ENCODE measurements at places on chromosomes 2 and 18.

DNA sequence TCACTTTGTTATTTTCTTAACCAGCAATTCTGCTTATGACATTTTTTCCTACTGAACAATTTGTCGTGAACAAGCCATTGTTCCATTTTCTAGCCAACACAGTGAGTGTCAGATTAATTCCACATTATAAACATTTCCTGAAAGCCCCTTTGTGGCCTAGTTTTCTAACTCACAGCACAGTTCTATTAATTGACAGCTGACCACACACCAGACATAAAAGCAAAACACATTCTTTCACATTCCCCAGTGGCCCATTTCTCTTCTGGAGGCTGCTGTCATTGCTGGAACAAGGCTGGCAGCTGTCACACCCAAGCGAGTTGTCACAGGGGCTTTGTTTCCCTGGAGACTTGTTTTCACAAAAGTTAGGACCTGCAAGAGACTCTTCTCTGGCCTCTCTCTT, 50.7 kb downstream of the RNF152 start:
- DNase-seq = no peak

GRCh38 chr2:112163541-112163981, 25.4 kb downstream of the FBLN7 start:
- no peak for DNase-seq

- DNase-seq = no peak
These were observed 77.1 kb upstream of the B3GNT7 start for GRCh38 chr2:231318436-231318835.

GRCh38 chr2:45497355-45497754, 113.7 kb downstream of the SRBD1 start:
- no peak for DNase-seq

DNA sequence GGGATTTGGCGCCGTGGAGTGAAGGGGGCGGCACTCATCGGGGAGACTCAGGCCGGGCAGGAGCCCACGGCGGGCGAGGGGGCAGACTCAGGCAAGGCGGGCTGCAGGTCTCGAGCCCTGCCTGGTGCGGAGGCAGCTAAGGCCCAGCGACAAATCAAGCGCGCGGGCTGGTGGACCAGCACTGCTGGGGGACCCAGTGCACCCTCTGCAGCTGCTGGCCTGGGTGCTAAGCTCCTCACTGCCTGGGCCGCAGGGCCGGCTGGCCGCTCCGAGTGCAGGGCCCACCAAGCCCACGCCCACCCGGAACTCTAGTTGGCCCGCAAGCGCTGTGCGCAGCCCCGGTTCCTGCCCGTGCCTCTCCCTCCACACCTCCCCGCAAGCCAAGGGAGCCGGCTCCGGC, 26.2 kb upstream of the SPP2 start:
- no peak for DNase-seq

DNA sequence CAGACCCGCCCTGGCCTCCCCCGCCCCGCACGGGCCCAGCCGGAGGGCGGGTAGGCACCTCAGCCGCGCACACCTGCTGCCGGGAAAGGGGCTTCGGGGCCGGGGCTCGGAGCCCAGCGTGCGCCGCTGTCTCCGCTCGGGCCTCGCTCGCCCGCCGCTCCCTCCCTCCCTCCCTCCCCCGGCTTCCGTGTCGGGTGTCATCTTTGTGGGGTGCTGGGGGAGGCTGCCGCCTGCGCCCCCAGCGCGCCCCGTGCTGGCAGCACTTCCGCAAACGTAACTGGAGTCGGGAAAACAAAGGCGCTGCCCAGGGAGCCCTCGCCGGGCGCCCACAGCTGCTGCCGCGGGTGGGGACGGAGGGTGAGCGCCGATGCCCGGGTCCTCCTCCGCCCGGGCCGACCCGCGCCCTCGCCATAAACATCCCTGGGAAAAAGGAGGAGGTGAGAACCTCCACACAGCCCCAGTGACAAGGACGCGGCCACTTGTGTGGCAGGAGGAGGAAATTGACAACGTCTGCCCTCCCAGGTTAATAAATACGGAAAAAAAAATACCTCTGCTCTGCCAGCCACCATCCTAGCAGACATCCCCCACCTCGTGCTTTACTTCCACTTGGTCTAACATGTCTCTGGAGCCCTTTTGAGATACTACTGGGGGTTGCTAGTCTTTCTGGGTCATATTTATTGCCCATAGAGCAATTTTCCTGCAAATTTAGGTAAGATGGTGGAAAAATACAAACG, 550 bp downstream of the MFSD6 start:
- DNase-seq = peak; percentile 33

DNA sequence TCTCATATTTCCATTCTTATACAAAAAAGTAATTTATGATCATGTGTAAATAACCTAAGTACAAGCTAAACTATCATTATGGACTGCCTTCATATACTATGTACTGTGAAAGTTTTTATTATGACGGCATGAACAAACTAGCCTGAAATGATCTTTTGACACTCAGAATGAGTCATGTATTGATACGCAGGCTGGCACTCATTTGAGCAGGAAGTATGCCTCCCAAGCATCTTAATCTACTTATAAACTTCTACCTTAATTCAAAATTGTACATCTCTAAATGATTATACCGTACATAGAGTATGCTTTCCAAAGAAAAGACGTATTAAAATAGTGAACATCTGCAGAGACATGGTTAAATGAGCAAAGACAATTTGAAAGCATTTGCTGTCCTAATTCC, 207.1 kb upstream of the SPOPL start:
- no peak for DNase-seq

DNA sequence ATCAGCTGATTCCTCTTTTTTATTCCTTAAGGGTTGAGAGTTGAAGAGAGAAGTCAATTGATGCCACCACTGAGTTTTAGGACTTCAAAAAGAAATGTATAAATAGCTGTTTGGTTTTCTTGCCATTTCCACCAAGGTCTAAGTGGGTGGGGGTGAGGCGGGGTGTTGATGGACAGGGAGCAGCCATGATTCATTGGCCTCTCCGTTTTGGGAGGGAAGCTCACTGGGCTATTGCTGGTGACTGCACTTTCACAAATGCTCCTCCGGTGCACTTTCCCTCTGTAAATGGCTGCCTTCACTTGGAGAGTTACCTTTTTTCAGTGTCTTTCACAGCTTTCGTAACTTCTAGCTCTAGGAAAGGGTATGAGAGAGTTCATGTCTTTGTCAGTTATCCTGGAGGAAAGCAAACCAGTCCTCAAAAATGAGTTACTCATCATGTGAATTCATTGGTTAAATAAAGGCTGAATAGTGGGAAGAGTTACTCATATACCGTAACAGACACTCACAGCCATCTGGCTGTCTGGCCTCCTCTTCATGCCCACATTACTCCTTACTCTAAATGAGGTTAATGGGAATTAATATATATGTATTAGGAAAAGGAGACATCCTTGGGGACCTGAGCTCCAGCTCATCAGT, 17.4 kb upstream of the CTAGE1 start:
- DNase-seq = no peak

- DNase-seq = no peak
These were observed 67.0 kb downstream of the CDH2 start for GRCh38 chr18:28109781-28110560.

GRCh38 chr2:176650838-176651555, 381.8 kb downstream of the MTX2 start:
- no peak for DNase-seq

DNA sequence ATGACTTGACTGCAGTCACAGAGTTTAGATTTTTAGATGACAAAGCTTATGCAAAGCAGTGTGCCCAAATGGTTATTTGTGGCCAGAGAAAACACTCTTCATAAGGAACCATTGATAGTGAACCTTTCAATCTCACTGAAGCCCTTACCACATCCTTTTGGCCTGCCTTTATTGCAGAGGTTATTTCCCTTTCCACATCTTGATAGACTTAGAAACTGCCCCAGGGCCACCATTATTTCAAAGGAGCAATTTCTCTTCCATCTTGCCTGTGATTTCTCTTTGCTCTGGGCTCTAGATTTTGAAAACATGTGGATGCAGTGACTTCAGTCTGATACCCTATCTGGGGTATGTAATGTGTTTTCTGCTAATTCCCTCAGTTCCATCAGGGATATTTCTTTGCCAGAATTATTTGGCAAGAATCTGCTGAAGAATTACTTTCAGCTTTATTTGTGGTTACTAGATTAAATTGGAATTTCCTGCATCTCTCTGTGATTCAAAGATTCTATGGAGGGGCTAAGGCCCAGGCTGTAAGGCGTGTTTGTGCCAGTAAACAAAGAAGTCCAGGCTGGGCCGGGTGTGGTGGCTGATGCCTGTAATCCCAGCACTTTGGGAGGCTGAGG, 51.0 kb downstream of the MOGAT1 start:
- DNase-seq = no peak

- no peak for DNase-seq
These were observed 253.0 kb upstream of the NCKAP5 start for GRCh38 chr2:133821107-133821760.

GRCh38 chr2:37365669-37366068, 21.2 kb downstream of the QPCT start:
- no peak for DNase-seq

DNA sequence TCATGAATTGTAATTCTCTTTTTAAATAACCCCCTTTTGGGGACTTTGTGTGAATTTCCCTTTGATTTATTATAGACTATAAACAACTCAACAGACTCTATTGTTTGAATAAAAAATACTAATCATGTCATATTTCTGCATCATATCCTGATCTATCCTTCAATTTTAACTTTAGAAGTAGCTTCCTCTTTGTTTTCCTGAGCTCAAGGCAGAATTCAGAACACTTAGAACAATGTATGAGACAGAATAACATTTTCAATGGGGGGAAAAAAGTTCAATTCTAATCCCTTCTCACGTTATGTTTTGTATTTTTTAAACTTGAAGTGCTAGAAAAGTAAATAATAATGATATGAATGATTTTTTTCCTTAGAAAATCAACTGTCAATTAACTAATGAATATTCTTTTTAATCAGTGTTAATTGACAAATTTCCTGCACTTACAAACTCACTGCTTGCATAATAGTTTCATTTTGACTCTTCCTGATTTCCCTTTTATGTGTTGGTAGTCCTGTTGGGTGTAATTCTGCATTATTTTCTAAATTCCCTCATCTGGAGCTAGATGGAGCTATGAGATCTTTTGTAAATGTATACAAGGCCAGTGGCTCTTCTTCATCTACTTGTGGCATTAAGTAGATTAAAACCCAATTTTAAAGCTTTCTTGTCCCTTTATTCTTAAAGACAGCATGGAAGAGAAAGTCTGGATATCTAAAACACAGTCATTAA, 326.1 kb downstream of the PARD3B start:
- DNase-seq = no peak

GRCh38 chr2:198143793-198144192, 339.4 kb downstream of the PLCL1 start:
- DNase-seq = no peak

- DNase-seq = no peak
These were observed 414.4 kb upstream of the ETAA1 start for GRCh38 chr2:66982766-66983165.

GRCh38 chr2:100285691-100286090, 36.6 kb downstream of the LONRF2 start:
- no peak for DNase-seq

GRCh38 chr2:61689568-61689967, 151.4 kb upstream of the XPO1 start:
- no peak for DNase-seq

DNA sequence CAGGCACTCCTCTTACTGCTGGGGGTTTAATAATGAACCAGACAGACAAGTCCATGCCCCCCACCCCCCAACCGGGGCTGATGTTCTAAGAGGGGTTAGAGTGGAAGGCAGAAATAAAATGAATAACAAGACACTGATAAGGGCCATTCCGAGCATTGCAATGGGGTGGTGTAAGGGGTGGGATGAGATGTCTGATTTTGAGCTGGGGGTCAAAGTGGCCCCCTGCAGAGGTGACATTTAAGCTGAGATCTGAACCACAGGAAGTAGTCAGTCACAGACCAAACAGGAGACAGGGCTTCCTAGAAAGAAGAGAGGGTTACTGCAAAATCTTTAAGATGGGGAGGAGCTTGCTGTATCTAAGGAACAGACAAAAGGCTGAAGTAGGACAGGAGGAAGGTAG, 180.6 kb upstream of the SH3BP4 start:
- DNase-seq = no peak

DNA sequence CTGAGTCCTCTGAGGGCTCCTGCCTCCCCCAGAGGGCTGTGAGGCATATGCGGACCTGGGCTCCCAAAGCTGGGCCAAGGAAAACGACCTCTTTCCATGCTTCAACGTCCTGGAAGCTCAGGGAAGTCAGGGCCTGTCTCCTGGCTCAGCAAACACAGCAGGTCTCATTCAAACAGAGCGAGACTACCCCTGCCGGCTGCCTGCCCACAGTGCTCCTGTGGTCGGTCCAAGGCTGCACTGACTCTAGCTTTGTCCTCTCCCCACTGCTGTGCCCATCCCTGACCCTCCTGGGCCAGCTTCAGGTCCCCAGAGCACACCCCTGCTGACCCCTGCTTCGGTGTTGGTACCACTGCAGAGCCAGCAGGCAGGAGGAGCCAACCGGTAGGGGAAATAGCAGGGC, 79.6 kb downstream of the PDCL3 start:
- DNase-seq = no peak

DNA sequence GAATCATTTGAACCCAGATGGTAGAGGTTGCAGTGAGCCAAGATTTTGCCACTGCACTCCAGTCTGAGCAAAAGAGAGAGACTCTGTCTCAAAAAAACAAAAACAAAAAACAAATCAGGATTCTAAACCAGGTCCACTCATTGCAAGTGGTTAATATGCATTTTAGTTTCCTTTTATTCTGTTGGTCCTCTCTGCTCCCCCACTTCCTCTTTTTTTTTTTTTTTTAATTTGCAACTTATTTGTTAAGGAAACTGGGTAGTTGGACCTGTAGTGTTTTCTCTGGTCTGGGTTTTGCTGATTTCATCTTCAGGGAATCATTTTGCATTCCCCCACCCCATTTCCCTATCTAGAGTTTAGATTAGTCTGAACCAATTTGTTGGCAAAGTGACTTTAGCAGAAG, 14.0 kb downstream of the FER1L5 start:
- no peak for DNase-seq
